A172 (cell line): ENCODE measurements at places on chromosomes 5 and 9. TPM values are rescaled to one million over a fixed set of nuclear protein-coding genes. Genes with fewer than 3 reads are reported as not detected.

SLC22A4 gene
- 4.9 and 5.8 TPM in 2 replicates for total RNA-seq

SNCAIP gene
- 3.2 and 4.7 TPM in 2 replicates for total RNA-seq

SPINK4 gene
- total RNA-seq, result not detected in 2 replicates

LIX1 gene
- total RNA-seq, result not detected in 2 replicates

CYSRT1 gene
- total RNA-seq, result 5.1 and 5.4 TPM in 2 replicates

TTC23L gene
- not detected in 2 replicates for total RNA-seq

IFNB1 gene
- not detected in 2 replicates for total RNA-seq

MCIDAS gene
- total RNA-seq, result 0.48 and 1.3 TPM in 2 replicates

SLCO4C1 gene
- total RNA-seq, result not detected in 2 replicates

FCN2 gene
- total RNA-seq, result not detected in 2 replicates

PAEP gene
- total RNA-seq, result not detected in 2 replicates

CCNJL gene
- total RNA-seq, result 10.5 and 15.2 TPM in 2 replicates

PDZD2 gene
- total RNA-seq, result 0.14 and 0.16 TPM in 2 replicates

GMCL2 gene
- total RNA-seq, result not detected in 2 replicates

SLC36A3 gene
- total RNA-seq, result not detected in 2 replicates

FOXD4L6 gene
- not detected in 2 replicates for total RNA-seq

PITX1 gene
- total RNA-seq, result 43.7 and 49.3 TPM in 2 replicates

NEUROG1 gene
- not detected in 2 replicates for total RNA-seq

- no peak for DNase-seq
These were observed 335 bp downstream of the GALNT12 start for GRCh38 chr9:98807814-98808195.

GRCh38 chr5:14414656-14415023 lies 167.0 kb upstream of the OTULINL start:
- DNase-seq, result no peak

DNA sequence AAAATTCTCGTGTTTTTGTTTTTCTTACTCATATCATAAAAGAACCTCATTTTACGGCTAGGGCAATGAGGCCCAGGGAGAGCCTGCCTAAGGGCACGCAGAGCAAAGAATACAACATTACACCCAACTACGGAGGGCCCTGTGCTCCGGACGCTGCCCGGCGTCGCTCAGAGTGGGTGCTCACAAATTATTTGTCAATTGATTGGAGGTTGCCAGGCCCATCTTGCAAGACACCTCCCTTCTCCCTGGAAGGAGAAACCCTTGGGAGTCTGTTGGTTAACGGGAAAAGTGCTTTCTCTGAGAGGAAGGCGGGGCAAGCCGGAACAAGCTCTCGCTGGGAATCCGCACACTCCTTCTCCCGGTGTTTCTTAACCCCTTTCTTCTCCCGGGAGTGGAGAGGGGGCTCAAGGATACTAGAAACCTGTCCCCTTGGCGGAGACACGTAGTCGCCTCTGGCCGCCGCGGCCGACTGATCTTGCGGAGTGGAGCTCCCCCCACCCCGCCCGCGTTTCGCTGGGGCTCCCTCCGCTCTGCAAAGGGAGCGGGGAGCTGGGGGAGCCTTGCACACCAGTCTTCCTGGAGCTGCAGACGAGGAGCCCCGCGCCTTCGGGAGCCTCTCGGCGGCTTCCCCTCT lies 599.3 kb upstream of the SGCD start:
- no peak for DNase-seq

DNA sequence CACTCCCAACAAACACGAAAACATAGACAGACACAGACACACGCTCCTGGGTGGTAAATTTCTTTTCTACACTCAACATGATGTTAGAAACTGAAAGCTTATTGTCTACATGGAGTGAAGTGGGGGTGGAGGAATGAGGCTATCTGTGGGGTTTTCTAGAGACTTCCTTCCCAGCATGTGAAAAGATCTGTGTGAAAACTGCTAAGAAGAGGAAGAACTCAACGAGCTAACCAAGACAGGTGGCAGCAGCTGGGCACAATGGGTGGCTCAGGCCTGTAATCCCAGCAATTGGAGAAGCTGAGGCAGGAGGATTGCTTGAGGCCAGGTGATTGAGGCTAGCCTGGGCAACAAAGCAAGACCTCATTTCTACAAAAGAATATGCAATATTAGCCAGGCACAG lies 7.6 kb downstream of the FYB1 start:
- no peak for DNase-seq

DNA sequence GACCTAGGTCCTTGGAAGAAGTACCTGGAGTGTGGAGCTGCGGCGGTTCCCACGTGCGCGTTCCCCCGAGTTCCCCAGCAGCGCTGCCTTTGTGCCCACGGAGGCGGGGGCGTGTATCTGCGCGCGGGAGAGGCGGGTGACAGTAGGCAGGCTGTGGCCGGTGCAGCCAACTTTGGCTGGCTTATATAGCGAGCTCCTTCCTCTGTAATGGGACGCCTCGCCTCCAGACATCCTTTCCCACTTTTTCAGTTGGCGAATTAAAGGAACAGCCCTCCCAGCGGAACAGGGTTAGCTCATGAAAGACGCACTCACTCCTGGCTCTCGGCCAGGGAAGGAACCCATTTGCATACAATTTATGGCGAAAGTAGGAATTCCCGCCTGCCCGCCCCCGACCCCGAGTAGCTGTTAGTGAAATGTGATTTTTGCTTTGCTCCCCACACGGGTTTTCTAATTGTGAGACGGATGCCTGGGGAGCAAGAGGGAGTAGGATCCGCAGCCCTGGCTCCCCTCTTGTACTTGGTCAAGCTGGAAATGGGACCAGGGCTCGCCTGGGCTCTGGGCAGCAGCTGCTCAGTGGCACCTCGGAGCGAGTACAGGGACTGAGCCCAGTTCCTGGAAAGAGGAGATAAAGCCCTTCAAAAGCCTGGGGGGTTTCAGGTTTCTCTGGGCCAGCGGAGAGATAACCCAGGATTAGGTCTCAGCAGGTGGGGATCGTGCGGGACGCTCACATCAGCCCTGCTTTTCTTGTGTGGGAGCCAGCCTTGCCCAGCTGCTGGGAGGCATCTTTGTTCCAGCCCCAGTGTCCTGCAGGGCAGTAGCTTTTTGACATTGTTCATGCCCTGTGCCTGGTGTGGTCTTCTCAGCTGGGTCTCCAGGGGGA lies at the start of gene TNC:
TNC (minus strand) TSS at position 159 of the 880 bp plus-strand sequence. CDS start 27,139 bp downstream, outside the sequence.
- peak; percentile 35 for DNase-seq

- no peak for DNase-seq
These were observed 160.3 kb upstream of the TBC1D2 start for GRCh38 chr9:98415782-98416181.

- no peak for DNase-seq
These were observed 16.3 kb downstream of the FAM78A start for GRCh38 chr9:131259916-131260597.

GRCh38 chr9:79565245-79565644 lies 6.5 kb upstream of the TLE4 start:
- no peak for DNase-seq

DNA sequence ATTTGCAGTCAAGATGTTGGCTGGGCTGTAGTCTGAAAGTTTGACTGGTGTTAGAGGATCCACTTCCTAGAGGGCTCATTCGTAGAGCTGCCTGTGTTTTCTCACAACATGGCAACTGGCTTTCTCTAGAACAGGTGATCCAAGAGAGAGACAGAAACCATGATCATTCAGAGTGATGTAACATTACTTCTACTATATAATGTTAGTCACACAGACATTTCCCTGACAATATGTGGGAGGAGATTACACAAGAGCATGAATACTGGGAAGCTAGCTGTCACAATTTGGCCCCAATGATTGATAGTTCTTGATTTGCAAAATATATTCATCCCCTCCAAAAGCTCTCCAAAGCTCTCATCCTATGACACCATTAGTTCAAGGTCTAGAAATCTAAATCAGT lies 10.9 kb upstream of the TMEM161B start:
- DNase-seq, result no peak

GRCh38 chr5:136174021-136174659 lies 18.8 kb downstream of the SMIM32 start:
- DNase-seq, result peak; percentile 55

- peak; percentile 84 for DNase-seq
These were observed 126.2 kb downstream of the BASP1 start for GRCh38 chr5:17343675-17344074.

GRCh38 chr5:163658702-163659567 lies 153.5 kb downstream of the MAT2B start:
- no peak for DNase-seq

GRCh38 chr9:134978272-134978671 lies 60.6 kb upstream of the FCN1 start:
- DNase-seq, result no peak

DNA sequence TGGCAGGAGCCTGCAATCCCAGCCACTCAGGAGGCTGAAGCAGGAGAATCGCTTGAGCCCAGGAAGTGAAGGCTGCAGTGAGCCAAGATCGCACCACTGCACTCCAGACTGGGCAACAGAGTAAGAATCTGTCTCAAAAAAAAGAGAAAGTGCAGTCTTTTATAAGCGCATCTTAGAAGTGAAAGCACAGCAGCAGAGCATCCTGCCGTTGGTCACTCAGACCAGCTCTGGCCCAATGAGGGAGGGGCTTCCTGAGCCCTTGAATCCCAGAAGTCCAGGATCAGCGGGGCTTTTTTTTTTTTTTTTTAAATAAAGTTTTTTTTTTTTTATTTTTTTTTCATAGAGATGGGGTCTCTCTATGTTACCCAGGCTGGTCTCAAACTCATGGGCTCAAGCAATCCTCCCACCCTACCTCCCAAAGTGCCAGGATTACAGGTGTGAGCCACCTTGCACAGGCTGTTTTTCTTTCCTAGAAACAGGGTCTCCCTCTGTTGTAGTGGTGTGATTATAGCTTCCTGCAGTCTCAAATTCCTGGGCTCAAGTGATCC lies 42.3 kb downstream of the NAIF1 start:
- DNase-seq, result no peak

- DNase-seq, result peak; percentile 41
These were observed 157.1 kb downstream of the OLFM1 start for GRCh38 chr9:135244271-135245221.

DNA sequence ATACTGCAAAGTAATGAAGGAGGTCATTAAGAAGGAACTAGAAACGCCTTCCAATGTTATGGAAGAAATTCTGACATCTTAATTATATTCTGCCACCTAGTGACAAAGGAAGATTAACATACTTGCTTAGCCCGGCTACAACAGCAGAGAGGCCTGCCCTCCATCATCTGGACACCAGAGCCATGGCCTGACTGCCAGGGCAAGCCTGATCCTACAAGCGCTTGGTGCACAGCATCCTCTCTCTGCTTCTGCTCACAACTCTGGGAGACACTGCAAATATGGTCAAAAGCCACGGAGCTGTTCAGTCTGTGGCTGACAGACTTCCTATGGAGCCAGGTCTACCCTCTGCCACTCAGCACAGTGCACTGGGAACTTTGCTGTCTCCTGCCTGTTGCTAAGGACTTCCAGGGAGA lies 87.3 kb upstream of the SLC44A1 start:
- DNase-seq, result peak; percentile 90

- DNase-seq, result peak; percentile 50
These were observed 19.1 kb downstream of the GLRA1 start for GRCh38 chr5:151905557-151905961.

DNA sequence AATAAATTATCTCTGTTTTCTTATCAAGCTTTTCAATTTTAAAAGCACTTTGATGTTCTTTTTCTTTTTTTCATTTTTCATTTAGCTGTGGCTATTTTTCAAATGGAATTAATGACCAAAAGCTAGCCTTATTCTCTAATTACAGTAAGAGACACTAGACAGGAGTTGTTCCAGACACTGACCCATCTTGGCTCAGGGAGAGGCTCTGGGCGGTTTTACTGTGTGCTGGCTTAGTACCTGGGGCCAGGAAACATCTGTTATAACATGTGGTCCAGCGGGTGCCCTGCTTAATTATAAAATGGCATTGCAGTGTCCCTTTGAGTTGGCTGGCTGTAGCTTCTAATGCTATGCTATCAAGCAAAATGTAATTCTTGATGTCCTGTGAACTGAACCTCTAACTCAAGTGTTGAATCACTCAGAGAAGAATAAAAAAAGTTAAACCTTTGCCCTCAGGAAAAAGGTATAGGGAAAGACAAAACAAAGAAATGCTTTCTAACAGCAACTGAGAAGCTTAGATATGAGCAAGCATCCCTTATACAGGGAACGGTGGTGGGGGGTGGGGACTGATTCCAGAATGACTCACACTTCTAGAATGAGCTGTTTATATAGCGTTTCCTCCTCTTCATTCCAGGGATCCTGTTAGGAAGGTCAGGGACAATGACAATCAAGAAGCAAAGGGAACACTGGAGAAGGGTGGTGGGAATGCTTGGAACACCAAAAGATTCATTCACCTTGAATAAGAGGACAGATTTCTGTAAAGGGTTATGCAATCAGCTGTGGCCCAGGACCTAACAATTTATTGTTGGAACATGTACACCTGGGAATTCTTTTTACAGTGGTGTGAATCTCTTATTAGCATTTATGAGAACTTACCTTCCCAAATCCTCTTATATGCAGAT lies 58.7 kb upstream of the NFIB start:
- DNase-seq, result peak; percentile 91

DNA sequence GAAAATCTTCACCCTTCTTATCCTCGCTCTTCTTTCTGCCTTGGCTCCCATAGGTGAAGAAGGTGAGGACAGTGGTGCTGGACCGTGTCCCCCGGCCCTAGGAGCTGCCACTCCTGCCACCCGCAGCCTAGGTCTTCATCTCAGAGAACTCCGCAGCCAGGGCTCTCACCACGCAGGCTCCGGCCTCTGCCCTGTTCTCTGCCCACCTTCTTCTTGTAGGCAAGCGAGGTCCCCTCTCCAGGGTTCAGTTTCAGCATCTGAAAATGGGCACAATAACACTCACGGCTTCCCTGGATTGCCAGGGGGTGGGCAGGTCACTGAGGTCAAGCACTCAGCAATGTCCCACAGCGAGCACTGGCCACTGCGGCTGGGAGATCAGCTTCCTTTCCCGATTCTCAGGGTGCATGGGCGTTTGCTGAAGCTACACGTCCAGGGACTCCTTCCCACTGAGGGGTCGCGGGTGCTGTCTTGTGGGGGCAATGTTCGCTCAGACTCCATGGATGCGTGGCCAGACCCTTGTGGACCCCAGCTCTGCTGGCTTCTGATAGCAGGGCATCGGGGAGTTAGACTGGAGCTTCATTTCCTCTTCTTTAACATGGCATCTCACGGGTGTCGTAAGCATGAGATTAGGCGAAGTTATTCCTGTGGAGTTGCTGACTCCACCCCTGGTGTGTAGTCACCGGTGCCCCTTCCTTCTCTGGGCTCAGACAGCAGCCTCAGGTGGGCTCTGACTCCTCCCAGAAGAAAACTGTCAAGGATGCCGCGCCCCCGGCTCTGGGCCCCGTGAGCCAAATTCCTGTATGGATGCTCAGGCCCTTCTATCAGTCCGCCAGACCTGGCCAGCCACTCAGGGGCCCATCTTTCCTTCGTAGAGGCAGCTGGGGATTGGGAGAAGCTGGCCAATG lies 145.1 kb upstream of the IRX2 start:
- DNase-seq, result no peak
